ENCODE measurements at places on chromosomes 4 and X.
A peak's percentile ranks its signal among the peaks of the same experiment; 100 is the strongest.

- H3K27me3 ChIP-seq: no peaks in the 10 kb centered on the region
- no peak overlapping the region for H3K4me3 ChIP-seq
- peak; percentile 13 for DNase-seq
- no peaks in the 10 kb centered on the region for H3K36me3 ChIP-seq
Measured at GRCh38 chr4:113756005-113756410, 5.5 kb downstream of the CAMK2D start.

- no peaks in the 10 kb centered on the region for H3K4me1 ChIP-seq
- no peaks in the 10 kb centered on the region for H3K36me3 ChIP-seq
- no peak overlapping the region for H3K27ac ChIP-seq
Measured at GRCh38 chr4:90317785-90318184, 190.6 kb downstream of the CCSER1 start.

DNA sequence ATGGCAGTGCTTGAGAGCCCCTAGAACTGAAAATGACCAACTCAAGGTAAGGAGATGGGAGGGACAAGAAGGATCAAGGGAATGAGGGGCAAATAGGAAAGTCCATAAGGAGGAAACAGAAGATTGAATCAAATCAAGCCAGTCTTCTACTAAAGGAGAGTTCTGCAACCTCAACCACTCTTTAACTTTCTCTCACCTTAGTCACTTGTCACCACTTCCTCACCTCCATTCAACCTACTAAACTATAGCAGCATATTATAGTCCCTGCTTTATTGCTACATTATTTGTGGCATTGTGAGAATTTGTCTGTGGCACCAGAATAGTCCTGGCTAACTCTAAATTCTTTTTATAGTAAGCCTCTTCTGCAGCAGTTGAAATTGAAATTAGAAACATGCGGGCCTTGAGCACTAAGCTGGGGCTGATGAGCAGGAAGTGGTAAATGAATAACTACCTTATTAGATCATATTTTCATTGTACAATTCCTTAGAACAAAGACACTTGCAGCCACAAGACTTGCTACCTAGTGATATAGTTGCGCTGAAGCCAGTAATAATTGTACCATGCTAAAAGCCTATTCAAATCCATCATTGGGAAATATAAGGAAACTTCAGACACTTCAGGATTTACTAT lies 336.9 kb downstream of the ZNF674 start:
- no peaks in the 10 kb centered on the region for H3K27me3 ChIP-seq
- no peak overlapping the region for H3K27ac ChIP-seq
- no peak for DNase-seq
- H3K4me3 ChIP-seq: no peak overlapping the region
- H3K36me3 ChIP-seq: no peaks in the 10 kb centered on the region

- peaks cover 18% of the 10 kb centered on the region for H3K4me1 ChIP-seq
- peaks cover 2% of the 10 kb centered on the region for H3K27me3 ChIP-seq
- H3K4me3 ChIP-seq: no peak overlapping the region
- peak overlapping the region; percentile 41 for H3K27ac ChIP-seq
- DNase-seq: no peak
Measured at GRCh38 chrX:43703211-43703791, 47.2 kb downstream of the MAOA start.

- no peak overlapping the region for H3K27ac ChIP-seq
- H3K4me1 ChIP-seq: no peaks in the 10 kb centered on the region
- no peaks in the 10 kb centered on the region for H3K27me3 ChIP-seq
- no peak overlapping the region for H3K4me3 ChIP-seq
- no peak for DNase-seq
- H3K36me3 ChIP-seq: no peaks in the 10 kb centered on the region
Measured at GRCh38 chr4:25663781-25664180, 8.1 kb downstream of the SLC34A2 start.
